ENCODE measurements at places on chromosomes 2 and 18.

DNA sequence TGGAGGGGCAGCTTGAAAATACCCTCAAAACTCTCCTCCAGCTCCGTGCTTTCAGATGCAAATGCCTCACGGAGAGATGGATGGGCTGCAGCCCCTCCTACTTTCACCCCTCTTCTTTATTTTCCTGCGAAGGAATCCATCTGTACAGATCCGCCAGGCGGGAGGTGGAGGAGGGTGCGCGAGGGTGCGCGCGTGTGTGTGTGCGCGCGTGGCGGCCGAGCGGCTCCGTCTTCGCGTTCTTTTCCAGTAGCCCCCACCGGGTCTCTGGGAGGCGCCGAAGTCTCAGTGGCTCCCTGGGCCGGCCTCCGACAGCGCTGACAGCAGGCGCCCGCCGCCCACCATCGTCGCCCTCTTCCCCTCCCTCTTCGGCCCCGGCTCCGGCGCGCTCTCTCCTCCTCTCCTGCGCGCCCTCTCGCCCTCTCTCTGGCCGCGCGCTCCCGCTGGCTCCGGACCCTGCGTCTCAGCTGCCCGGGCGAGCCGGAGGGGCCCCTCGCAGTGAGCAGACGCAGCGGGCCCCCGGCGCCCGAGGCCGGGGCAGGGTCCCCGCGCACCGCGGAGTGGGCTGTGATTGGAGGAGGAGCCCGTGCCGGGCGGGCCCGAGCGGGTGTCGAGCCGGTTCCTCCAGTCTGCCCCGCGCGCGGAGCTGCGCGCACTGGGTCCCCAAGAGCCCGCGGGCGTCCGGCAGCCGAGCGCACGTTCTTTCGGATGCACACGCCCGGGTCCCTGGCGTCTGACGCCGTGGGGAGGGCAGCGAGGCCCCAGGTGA, at the start of gene CDH7:
Gene CDH7, plus strand, starts transcription at position 624 of the 766 bp plus-strand sequence. CDS start 11,831 bp downstream, outside the sequence.
- DNase-seq, result no peak

- no peak for DNase-seq
Measured at GRCh38 chr2:151097128-151097527, 164.5 kb downstream of the RBM43 start.

DNA sequence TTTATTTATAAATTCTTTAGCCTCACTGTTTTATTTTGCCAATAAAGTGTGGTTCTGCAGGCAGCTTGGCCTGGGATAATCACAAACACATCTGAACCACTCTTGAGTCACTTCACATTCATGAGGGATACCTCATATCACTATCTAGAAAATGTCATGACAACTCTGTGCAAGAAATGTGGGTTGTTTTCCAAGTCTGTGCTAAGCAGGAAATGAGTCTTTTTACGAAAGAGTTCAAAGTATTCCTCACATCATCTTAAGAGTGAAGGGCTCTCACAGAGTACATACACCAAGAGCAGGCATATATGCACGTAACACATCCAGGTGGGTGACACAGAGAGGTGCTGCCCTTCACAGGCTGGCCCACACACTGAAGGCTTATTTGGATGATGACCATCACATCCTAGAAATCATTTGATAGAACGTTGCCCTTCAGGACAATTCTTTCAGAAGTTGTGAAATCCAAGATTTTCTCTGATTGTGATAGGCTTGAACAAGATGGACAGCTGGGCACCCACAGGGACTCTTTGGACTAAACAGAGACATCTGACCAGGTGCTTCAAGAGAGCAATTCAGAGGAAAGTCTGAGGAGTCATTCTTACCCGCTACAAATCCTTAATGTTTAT, 811.1 kb upstream of the LRATD1 start:
- DNase-seq, result no peak

GRCh38 chr2:181036848-181037603, 56.6 kb downstream of the UBE2E3 start:
- DNase-seq, result no peak

GRCh38 chr18:45156946-45157345, 458.3 kb upstream of the SLC14A2 start:
- DNase-seq, result no peak

DNA sequence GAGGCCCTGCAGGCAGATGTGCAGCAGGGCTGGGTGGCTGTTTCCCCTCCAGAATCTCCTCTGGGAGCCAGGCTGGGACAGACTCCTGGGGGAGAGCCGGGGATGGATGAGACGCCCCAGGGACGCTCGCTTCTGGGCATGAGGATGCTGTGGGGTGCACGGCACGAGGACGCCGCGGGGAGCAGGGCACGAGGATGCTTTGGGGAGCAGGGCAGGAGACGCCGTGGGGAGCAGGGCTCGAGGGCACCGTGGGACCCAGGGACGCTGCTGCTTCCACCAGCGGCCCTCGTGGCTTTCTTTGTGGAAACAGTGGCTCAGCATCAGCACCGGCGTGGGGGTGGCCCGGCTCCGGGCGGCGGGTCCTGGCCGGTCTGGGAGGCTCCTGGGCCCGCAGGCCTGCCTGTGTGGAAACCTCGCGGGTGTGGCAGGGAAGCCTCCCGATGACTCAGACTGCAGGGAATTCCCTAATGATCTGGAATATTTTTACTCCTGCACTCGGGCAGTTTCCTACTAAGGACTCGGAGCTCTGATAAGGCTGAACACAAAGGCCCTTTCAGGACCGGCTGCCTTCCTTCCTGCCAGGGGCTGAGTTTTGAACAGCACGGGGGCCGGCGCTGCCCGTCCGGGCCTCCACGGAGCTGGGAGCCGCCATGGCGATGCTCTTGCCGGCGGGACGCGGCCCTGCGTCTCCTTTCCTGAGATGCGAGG, 62.6 kb downstream of the NFATC1 start:
- DNase-seq, result no peak

DNA sequence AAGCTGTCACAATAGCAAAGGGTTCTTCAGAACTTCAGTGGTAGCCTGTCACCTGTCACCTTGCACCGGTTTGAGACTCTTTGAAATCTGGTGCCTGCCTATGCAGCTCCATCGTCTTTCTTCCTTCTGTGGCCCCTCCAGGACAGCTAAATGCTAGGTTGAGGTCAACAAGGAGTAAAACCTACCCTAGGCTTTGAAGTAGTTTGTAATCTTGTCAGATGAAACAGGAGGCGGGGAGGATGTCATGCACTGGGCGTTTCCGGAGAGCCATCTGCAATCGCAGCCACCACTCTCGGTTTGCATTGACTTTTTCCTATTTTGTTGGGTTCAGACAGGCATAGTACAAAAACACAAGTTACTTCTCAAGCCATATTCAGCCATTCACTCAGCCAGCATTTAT, 116.7 kb downstream of the LPIN1 start:
- DNase-seq, result no peak

DNA sequence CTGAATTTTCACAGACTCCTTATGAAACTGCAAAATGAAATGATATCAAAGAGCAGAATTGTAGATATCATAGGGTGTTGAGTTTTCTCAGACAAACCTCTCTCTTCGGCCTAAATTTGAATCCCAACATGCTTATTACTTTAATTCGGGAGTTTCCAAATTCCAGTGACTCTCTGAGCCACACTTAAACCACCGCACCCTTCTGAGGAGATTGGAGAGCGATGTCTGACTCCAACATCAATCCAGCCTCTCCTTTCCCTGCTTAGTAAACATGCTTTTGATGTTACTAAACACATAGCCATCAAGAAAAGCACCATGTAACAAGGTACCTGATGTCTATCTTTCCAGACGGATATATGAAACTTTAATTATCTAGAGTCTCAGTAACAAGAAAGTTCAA, 103.1 kb upstream of the ARHGAP28 start:
- DNase-seq, result no peak

- no peak for DNase-seq
Measured at GRCh38 chr2:154995361-154995760, 296.9 kb downstream of the KCNJ3 start.

GRCh38 chr18:13725566-13726231, 659 bp downstream of the FAM210A start:
- DNase-seq, result no peak

DNA sequence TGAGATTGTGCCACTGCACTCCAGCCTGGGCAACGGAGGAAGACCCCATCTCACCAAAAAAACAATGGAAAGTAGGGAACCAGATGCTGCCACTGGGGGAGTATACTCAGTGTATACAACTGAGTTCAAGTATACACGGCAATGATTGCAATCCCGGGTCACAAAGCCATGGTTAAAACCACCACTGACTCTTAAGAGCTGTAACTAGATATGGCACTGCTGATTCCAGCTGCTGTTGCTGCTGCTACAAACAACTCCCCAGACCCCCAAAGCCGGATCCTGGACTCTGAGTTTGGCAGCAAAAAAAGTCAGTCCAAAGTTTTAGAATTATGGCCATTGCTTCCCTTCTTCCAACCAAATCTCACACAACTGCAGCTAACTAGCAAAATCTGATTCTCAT, 43.7 kb upstream of the COX7A2L start:
- DNase-seq, result no peak

DNA sequence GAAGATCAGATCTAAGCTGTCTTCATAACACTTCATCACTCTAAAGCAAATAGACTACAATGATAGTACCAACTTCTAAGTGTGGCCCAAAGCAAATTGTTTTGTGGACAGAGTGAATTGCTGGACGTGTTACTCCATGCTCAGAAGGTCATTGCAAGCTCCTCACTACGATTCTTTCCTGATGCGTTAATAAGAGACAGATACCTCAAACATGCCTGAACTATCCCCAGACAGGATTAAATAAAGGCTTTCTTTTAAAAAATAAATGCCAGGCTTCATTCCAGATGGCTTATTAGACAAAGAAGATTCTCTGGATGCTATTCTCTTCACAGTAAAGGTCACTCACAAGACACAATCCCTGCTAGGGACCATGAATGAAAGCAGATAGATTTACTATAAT, 621.2 kb downstream of the DCDC2C start:
- no peak for DNase-seq

DNA sequence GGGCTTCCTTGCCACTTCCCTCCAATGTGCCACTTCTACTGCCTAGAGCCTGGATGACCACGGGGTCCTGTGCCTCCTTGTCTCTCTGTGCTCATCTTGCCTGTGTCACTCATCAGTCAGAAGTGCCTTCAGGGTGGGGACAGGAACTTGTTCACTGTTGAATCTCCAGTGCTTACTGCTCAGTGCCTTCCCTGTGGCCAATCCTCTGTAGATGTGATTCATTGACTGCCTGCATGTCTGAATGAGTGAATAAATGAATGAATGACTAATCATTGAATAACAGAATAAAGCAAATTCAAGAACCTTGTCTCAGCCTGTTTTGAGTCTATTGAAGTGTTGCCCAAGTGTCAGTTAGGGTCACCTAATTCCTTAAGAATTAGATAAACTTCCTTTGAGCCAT, 42.3 kb upstream of the FAM136A start:
- DNase-seq, result no peak

DNA sequence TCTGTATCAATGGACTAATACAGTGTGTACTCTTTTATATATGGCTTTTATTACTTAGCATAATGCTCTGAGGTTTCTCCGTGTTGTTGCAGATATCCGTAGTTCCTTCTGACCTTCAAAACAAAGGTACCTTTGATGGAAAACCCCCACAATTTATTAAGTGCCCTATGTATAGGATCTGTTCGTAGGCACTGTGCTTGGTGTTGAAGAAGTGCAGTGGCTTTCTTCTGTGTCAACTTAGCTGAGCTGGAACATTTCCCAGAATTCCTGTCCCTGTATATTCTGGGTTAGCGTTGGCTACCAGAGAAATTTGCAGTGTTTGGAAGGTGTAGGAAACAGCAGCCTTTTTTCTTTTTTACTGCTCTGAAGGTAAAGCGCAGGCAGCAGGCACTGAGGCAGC, 56.3 kb upstream of the MSH2 start:
- no peak for DNase-seq

DNA sequence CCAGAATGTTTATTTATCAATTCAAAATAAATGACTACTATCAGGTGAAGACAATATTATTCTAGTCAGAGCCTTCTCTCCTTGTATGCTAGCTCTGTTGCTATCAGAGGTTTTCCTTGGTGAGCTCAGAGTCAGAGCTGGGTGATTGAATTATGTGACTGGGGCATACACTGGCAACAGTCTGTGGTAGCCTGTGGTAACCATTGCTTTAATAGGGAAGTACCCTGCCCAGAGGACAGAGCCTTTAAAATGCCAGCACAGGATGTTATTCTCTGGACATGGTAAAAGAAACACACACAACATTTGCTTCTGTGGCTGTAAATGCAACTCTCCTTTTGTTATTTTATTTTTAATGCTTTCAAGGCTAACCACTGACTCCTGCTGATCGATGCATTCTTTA, 124.7 kb downstream of the PPP1R1C start:
- no peak for DNase-seq

GRCh38 chr2:127094509-127095366, 12.2 kb downstream of the BIN1 start:
- no peak for DNase-seq

DNA sequence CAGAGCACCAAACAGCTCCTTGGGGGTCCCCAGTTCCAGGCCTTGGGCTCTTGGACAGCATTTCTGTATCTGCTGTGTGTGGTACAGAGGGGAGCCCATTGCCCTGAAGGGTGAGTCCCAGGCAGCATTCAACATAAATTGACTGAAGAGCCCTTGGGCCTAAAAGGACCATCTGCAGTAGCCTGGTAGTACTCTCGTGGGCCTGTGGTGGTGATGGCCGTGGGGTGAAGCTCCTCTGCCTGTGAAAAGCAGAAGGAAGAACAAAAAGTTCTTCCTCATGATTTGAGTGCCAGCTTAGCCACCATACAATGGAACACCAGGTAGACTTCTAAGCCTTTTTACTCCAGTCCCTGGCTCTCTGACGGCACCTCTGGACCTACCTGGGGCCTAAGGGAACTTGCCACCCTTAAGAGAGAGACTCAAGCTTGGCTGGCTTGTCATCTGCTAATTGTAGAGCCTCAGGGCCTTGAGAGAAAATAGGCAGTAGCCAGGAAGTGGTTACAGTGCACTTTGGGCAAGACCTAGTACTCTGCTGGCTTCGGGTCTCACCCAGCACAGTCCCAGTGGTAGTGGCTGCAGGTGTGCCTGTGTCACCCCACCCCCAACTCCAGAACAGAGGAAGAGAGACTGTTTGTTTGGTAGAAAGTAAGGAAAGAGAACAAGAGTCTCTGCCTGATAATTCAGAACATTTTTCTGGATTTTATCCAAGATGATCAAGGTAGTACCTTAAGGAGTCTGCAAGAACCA, 84.6 kb upstream of the CERS6 start:
- DNase-seq, result no peak

All from stimulated activated CD4-positive, alpha-beta T cell treated with anti-CD3 and anti-CD28 coated beads, Interleukin-15, amount 100 ng/mL, for 48 hours (primary cell).